ENCODE measurements at places on chromosomes 3 and 15.

- no peak for DNase-seq
Observed at GRCh38 chr3:188108703-188109412, 45.1 kb upstream of the LPP start.

DNA sequence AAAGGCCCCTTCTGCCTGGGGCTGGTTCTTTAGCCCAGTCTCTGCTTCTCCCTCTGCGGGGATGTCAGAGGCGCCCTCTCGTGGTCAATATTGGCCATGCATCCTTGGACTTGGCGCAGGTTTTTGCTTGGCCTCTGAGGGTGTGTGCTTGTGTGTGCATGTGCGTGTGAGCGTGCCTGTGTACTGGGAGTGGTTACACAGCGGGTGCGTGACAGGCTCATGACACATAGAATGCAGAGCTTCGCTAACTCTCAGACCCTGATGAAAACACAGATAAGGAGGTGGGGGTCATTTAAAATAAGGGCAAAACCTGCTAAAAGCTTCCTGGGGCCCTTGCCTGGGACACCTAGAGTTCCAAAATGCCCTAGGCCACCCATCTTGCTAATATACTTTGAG, 160.9 kb downstream of the SMAD6 start:
- DNase-seq = peak; percentile 84

GRCh38 chr3:19881852-19882251, 52.2 kb downstream of the EFHB start:
- no peak for DNase-seq

DNA sequence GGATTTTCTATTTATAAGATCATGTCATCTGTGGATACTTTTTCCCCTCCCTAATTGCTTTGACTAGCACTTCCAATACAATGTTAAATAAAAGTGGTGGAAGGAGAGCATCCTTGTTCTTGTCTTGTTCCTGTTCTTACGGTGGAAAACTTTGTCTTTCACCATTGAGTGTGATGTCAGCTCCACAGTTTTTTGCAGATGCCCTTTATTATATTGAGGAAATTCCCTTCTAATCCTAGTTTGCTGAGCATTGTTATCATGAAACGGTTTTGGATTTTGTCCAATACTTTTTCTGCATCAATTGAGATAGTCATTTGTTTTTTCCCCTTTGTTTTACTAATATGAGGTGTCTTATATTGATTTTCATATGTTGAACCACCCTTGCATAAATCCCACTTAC, 19.9 kb upstream of the IL20RB start:
- DNase-seq = no peak

GRCh38 chr15:49741712-49742111, 120.9 kb downstream of the DTWD1 start:
- DNase-seq = no peak

GRCh38 chr3:76083992-76084391, 298.6 kb upstream of the ZNF717 start:
- no peak for DNase-seq

DNA sequence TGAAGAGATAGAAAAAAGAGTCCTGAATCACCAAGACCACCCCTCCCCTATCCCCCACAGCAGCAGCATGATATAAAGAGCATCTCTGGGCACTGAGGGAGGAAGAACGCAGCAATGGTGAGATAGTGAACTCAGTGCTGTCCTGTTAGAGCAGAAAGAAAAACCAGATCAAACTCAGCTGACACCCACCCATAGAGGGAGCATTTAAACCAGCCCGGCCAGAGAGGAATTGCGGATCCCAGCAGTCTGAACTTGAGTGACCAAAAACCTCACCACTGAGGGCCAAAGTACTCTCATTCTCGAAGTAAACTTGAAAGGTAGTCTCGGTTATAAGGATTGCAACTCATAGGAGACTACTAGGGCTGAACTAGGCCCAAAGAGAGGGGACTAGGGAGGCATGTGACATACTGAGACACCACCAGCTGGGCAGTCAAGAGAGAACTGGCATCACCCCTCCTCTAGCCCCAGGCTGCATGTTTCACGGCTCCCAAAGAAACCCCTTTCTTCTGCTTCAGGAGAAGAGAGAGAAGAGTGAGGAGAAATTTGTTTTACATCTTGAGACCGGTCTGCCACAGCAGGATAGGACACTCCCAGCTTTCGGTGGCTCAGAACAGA, 39.2 kb upstream of the TGFBR2 start:
- no peak for DNase-seq

- DNase-seq = no peak
Observed at GRCh38 chr15:66089509-66089908, 164.0 kb downstream of the MEGF11 start.

DNA sequence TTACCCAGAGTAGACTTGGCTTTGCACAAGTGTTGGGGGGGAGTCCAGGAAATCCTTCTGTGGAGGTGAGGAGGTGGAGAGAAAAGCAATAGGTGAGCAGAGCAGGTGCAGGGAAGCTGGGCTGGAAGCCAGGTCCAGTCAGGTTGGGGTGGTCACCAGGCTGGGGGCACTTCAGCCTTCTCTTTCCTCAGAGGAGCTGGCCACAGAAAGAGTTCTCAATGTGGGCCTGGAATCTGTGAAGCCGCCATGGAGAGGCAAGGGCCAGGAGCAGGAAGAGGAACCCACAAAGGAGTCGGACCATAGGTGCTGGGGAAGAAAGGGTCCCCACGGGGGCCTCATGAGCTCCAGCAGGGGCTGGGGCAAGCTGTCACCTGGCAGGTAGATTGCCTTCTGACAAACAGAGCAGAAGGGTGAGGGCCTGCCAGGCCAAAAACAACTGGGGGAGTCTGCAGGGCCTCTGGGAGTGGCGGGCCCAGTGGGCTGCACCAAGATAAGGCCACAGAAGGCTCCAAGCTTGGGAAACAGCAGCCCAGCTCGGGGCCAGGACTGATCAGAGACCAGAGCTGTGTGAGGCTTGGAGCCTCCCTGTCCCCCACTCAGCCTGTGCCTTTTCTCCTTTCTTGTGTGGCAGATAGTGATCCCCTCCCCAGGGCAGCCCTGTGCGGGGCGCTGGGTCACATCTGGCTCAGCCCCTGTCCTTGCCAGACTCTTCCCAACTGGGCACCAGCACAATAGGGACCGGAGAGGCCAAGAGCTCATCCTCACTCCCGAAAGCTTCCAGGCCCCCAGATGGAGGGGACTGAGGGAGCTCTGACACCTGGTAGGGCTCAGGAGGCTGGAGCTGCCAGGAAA, 53.0 kb upstream of the FGD5 start:
- DNase-seq = no peak

- no peak for DNase-seq
Observed at GRCh38 chr3:160792540-160792939, 36.5 kb downstream of the PPM1L start.

DNA sequence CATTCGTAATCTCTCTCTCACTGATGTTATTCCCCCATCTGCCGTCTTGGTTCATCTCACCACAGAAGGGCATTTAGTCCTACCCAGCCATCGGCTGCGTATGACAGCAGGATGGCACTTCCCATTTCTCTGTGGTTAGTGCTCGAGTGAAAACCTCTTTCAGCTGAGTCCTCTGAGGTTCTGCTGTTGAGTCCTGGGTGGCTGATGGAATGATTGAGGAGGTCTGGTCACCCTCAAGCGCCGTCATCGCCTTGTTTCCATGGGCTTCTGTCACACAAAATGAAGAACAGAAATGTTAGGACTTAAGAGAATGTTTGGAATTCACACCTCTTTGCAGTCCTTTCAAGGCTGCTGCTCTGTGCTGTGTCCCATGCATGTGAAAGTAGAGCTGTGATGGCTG, 9.4 kb upstream of the SACM1L start:
- peak; percentile 71 for DNase-seq

GRCh38 chr15:20356444-20356910, 185.1 kb downstream of the GOLGA6L6 start:
- DNase-seq = no peak

DNA sequence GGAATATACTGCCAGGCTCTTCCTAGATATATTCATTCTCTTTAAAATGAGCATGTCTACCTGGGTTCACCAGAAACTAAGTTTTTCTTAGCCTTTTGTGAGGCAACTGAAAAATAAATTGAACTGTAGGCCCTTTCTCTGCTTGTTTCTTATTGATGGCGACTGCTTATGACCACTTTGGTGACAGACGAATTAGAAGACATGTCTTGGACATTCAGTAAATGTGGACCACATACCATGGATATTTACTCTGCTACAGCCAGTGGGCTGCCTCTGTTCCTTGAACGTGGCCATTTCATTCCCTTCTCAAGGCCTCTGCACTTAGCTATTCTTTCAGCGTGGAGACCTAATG, 603 bp upstream of the SELENOK start:
- no peak for DNase-seq

- DNase-seq = no peak
Observed at GRCh38 chr3:194208709-194209108, 72.8 kb downstream of the HES1 start.

GRCh38 chr15:63065262-63066221, 23.0 kb downstream of the TPM1 start:
- no peak for DNase-seq

DNA sequence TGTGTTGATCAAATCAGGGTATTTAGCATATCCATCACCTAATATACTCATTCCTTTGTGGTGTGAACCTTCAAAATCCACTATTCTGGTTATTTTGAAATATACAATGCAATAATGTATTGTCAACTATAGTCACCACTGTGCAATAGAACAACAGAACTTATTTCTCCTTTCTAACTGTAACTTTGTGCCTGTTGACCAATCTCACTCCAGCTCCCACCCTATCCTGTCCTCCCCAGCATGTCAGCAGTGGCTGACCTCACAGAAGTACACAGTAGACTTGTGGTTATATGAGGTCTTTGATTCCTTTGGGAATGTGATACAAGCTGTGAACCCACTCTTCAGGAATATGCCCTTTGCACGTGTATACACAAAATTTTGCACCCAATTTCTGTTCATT, 64.2 kb downstream of the ECT2 start:
- DNase-seq = no peak

DNA sequence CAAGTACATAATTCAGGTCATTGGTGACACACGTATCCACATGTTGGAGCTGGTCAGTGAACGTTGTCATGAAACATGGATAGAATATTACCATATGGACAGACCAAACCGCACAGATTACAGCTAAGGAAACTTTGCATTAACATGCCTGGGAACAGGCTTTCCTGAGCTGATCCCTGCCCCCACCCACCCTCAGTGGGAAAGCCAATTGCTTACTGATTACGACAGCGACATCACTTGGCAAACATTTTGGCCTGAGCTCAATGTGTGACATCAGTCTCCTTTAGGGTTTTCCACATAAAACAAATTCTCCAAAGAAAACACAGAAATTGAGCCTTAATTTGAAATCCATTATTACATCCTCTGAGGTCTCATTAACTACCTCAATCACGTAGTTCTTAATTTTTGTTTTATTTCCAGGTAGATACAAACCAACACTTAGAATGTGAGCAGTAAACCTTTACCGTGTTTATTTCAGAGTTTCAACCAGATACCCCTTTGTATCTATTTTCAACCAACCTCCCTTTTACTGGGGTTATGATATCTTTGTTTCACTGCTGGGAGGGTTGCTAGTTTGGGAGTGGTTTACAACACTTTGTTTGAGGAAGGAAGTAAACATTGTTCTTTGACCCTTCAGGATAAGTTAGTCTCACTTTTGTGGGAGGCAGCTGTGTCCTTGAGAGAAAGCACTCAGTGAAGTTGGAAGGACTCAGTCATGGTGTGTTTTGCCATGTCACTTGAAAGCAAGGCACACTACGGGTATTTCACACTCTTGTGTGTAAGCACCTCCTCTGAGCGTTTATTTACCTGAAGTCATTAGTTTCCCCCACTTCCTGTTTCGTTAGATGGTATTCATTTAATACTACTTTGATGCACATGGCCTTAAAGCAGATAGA, 103.1 kb downstream of the CMSS1 start:
- DNase-seq = no peak

DNA sequence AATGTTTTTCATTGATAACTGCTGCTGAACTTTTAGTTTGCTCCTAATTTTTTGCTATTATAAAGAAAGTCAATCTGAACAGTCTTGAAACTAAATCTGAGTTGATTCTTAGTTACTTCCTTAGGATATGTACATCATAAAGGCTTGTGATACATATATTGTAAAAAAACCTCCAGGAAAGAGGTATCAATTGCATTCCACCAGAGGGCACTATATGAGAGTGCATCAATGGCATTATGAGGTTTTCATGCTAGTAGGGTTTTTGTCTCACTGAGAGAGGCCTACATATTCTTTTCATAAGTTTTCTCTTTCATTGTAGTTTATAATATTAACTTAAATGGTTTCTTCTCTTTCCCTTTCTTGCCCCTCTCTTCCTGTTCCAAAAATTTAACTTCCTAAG, 46.9 kb downstream of the PIK3R4 start:
- DNase-seq = no peak

- DNase-seq = no peak
Observed at GRCh38 chr3:15295506-15295905, 36.9 kb downstream of the SH3BP5 start.

- DNase-seq = no peak
Observed at GRCh38 chr15:71791975-71792374, 18.4 kb upstream of the NR2E3 start.

GRCh38 chr3:67906261-67906660, 251.8 kb upstream of the SUCLG2 start:
- DNase-seq = no peak

- DNase-seq = no peak
Observed at GRCh38 chr15:55823699-55824340, 80.9 kb upstream of the PRTG start.

GRCh38 chr3:39187372-39188155, 4.8 kb downstream of the XIRP1 start:
- DNase-seq = no peak

- no peak for DNase-seq
Observed at GRCh38 chr3:183766745-183767606, 58.4 kb downstream of the MAP6D1 start.

GRCh38 chr3:27573780-27574437, 89.7 kb upstream of the SLC4A7 start:
- no peak for DNase-seq

DNA sequence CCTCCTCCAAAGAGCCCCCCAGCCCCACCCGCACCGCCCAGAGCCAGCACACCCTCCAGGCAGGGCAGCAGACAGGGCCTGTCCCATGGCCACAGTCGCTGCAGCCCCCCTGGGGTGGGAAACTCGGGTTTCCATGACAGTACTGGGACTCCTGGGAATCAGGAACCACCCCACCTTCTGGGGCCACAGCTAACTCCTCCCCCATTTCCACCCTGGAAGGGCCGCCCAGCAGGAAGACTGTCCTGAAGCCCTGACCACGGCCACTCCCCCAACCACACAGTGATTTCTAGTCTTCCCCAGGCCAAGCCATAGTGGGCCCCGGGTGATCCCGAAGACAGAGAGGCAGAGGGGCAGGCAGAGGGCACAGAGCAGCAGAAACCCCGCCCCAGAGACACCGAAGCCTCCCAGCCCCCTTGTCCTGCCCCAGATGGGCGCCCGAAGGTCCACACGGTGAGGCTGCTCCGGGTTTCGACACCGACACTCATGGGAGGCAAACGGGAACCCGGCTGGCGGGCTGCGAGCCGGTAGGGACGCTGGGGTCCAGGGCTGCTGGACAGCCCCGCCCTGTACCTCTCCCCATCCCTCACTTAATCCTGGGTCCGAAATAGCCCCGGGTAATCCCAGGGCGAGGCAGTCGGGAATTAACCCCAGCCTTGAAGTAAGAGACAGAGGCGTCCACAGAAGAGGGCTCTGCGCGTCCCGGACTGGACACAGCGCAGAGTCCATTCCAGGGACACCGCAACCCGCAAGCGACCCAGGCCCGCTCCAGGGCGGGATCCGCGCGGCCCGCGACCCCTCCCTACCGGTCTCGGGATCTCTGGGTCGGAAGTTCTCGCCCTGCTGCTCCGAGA, 138.4 kb downstream of the NUP210 start:
- DNase-seq = no peak

GRCh38 chr3:70108072-70108471, 108.5 kb downstream of the SAMMSON start:
- no peak for DNase-seq
